ENCODE measurements at places on chromosomes 16 and 17.
A peak's percentile ranks its signal among the peaks of the same experiment; 100 is the strongest.

GRCh38 chr16:1037394-1038257 is 34.9 kb upstream of the SSTR5 start:
- DNase-seq: no peak

DNA sequence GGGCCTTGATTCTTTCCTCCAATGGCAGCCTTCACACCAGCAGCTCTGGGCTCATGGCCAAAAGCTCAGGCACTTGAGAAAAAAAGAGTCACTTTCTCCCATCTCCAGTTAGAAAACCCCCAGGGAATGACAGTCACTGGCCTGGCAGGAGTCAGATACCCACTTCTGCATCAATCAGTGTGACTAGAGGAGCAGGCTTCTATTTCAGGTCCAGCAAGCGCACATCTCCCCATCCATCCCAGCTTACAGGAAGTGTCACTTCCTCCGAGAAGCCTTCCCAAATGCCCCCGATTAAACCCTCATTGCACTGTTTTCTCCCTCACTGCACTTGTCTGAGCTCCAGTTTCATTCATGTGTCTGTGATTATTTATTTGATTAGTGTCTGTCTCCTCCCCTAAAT is 30.4 kb upstream of the CCL1 start:
- peak; percentile 77 for DNase-seq

- no peak for DNase-seq
These were observed 230.7 kb upstream of the CCL2 start for GRCh38 chr17:34024386-34024785.

- DNase-seq: no peak
These were observed 388.5 kb upstream of the CA10 start for GRCh38 chr17:52546990-52547389.

DNA sequence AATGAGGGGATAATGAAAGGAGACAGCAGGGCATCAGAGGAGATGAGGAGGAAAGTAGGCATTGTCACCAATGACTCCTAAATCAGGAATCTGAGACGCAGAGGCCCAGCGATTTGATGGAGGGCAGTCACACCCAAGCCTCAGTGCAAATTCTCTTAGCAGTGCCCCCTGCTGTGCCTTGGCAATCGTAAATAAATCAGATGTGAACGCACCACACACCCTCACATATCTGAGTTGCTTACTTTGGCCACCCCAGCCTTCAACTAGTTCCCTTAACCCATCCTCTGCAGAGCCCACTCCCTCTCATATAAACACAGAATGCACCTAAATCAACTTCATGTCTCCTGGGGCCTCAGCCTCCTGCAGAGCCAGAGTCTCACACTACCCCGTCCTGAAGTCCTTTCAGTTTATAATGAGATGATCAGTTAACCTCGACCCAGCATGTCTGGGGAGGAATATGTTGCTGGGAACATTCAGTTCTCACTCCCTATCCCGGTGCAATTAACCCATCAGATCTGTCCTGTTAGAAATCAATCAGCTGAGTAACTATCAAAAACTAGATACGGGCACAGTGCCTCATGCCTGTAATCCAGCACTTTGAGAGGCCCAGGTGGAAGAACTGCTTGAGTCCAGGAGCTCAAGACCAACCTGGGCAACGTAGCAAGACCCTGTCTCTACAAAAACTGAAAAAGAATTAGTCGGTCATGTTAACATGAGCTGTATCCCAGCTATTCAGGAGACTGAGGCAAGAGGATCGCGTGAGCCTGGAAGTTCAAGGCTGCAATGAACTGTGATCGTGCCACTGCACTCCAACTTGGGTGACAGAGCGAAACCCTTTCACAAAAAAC is 78.4 kb downstream of the SLC39A11 start:
- no peak for DNase-seq

- DNase-seq: no peak
These were observed 15.8 kb downstream of the FA2H start for GRCh38 chr16:74758801-74759200.

- DNase-seq: no peak
These were observed 21.5 kb downstream of the RPH3AL start for GRCh38 chr17:330993-331701.

DNA sequence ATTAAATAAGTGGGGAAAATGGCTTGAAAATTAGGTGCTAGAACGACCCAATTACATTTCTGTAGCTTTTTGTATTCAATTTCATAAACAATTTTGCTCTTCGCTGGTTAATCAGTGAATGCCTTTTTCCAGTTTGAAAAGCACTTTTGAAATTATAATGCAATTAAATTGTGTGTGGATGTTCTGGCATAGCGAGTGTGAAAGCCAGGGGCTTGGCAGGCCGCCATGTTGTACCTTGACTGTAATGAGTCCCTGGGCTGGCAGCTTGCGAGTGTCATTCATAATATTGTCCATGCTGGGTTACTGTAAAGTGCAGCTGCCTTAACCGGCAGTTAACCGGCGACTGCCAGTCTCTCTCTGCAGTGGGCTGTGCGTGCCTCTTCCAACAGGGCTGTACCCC is 177.8 kb downstream of the CCDC182 start:
- DNase-seq: peak; percentile 74

DNA sequence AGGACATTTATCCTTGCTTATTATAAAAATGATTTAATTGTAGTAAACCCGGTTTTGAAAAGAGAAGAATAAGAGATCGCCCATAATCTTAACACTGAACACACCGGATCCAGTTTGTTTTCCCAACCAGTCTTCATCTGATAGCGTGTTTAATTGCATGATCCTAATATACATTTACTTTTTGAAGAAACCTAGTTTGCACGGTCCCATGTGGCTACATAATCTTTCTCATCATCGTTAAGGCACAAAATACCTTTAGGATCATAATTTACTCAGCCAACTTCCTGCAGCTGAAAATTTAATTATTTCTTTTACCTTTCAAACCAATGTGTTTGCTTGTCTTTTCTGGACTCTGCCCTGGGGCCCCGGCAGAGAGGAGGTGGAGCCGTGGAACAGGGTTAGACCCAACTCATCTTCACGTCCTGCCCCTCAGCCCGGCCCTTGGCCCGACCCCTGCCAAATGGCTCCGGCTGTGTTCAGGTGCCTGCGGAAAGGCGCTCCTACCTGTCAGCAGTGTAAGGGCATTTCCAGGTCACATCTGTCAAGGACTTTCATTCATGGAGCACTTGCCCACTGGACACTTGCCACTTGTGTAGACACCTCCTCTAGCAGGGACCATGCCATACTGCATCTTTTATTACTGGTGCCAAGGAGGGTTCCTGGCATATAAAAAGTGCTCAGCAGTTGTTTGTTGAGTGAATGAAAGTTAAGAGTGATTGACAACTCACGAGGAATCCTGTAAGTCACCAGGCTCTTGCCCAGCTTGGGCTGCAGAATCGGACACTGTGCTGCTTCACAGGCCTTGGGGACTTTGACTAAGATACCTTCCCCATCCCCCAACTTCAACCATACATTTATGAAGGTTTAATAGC is 28.6 kb downstream of the SMARCE1 start:
- DNase-seq: no peak

DNA sequence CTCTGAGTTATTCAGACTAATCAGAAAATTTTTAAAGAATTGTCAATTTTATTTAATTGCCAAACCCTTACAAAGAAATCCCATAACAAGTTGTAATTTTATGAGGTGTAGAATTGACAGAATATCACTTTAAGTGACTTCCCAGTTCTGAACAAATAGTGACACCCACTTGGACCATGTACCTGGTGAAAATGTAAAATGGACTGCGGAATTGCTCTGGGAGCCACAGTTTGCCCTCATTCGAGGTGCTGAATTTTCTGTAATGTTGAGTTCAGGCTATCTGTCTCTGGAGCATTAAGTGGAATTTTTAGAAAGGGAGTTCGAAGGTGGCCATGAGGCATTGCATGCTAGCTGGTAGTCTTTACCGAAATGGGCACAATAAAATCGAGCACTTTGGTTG is 5.1 kb downstream of the GNAO1 start:
- no peak for DNase-seq

DNA sequence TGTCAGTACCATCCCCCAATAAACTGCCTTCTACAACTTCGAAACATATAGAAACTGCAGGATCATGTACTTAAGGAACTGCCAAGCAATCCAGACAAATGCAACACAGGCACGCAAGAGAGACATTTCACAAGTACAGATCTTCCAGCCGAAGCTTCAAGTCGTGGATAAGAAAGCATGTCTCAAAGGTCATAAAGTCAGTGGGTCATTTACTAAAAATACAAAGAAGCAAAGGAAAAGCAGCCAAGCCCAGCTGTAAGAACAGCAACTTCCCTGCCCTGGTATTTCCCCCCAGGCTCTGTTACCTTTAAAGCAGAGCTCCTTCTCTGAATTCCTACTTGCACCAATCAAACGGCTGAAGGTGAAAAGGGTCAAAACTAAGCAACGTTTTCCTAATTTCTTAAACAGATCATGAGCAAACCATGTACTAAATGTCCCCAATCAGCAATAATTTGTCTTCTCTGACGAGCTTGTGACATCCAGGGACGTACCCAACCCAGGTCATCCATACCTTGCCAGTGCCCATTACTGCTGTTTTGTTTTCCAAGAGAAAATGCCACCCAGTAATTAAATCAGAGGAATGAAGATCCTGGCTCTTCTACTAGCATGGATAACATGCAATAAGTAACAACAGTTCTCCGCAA is 1.7 kb downstream of the AKTIP start:
- no peak for DNase-seq

DNA sequence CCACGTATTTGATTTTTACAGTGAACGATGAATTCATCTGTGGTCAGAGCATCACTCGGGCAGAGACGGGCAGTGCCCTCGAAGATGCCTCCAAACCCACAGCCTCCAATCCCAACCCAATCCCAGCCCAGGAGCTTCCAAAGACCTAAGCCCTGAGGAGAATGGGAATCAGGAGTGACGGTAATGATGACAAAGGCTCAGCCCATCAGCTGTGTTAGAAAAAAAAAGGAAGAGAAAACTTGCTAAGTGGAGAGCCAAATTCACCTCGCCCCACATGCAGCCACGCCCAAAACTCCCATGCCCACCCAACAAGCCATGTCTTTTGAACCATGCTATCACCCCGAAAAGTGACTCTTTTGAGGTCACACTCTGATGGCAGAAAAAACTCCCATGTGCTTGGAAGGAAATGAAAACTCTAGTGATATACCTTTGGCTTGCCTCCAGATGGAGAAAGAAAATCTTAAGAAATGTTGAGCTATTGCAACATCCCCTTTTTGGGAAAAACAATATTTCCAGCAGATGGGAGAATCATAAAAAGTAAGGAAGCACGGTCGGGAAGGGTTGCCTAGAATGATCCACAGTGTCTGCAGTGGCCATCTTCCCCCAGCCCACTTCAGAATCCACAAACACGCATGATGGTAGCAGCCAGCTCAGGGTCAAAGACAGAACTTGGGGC is 37.7 kb downstream of the XYLT1 start:
- no peak for DNase-seq

DNA sequence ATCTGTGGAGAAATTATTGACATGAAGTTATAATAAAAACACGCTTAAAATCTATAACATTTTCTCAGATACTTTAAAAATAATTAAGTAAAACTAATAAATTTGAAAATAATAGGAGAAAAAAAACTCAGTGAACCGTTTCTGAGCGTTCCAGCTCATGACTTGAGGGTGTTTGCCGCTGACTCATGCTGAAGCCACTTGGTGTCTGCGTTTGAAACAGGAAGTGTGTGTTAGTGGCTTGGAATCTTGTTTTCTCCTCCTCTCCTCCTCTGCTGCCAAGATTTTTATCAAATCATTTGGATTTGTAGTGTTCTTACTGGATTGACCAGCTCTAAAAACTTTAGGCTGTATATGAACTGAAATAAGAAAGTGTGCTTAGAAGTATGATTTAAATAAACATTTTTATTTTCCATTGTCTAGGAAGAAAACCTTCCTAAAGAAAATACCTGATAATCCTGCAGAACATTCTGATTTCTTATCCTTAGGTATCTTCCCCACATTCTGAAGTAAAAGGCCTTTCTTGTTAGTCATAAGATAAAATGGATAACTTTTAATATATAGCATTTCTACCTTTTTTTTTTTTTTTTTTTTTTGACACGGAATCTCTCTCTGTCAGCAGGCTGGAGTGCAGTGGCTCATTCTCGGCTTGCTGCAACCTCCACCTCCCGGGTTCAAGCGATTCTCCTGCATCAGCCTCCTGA is 30.8 kb downstream of the USP10 start:
- DNase-seq: no peak

DNA sequence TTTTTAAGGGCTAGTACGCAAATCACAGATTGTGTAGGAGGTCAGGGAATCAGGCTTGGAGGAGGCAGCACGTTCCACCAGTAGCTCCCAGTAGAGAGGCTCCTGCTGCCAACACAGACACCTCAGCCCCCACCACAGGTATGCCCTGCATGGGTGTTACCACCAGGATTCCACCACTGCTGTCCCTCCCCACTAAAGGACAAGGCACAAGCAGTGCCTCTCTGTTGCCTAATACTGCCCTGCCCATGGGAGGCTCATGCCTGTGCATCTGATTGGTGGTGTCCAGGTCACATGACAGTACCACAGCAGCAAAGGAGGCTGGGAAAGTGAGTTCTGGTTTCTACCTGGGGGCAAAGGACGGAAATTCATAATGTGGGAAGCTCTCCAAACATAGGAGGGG is 33.6 kb upstream of the CACNG4 start:
- DNase-seq: no peak

GRCh38 chr17:3864534-3864933 is 18.5 kb upstream of the NCBP3 start:
- DNase-seq: no peak

DNA sequence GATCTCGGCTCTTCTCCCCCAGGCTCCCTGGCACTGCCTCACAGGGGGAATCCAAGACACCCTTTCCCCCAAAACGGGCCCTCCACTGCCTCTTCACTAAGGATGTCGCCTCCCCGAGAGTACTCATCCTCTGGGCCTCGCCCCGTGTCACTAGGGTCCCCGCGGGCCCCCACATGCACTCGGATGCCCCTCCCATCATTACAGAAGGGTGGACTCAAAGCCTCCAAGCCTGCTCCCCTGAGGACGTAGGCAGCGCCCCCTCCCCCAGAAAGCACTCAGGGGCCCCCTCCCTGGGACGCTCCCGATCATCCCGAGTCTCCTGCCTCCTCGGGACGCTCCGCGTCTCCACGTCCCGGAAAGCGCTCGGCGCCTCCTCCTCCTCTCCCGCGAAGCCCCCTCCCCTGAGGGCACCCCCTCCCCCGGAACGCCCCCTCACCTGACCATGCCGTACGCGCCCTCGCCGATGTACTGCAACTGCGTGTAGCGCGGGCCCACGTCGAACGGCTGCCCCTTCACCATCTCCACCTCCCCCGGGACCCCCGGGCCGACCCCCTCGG is 338 bp downstream of the MAPK3 start:
- no peak for DNase-seq

- DNase-seq: no peak
These were observed 51.8 kb upstream of the ACSF3 start for GRCh38 chr16:89041571-89042481.

GRCh38 chr17:79747508-79748294 is 17.0 kb downstream of the ENPP7 start:
- peak; percentile 60 for DNase-seq
